ENCODE measurements at places on chromosomes 1 and 21.

DNA sequence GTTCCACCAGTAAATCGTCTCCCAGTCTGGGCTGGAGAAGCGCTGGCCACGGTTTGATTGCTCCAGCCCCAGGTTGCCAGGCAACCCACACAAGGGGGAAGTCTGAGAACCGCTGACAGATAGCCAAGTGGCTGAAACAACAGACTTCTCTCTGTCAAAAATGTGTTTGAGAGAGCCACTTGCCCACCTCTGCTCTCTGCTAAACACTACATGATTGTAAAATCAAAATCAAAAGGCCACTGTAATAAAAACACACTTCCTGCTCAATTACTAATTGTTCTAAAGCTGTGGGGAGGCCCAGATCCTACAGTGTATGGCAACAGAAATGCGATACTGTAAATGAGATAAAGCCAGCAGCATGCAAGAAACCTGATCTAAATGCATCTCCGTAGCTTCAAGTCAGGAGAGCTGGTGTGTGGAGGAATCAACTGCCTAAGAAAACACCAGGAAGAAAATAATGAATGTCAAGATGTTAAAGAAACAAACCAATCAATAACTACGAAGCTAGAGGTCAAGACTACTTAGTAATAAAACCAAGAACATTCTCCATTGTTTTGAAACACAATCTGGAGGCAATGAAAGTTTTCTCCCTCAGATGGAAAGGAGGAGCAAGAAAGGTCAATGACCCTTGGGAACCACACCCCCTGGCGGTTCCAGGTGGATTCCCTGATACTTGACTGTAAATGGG is 121.2 kb downstream of the SLC45A1 start:
- DNase-seq: no peak

DNA sequence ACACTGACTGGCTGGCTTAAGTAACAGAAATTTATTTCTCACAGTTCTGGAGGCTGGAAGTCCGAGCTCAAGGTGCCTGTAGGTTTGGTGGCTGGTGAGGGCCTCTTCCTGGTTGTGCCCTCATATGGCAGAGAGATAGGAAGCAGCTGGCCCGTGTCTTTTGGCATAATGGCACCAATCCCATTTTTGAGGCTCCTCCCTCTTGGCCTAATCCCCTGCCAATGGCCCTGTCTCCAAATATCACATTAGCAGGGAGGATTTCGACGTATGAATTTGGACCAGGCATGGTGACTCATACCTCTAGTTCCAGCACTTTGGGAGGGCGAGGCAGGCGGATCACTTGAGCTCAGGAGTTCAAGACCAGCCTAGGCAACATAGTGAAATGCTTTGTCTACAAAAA is 37.4 kb downstream of the AGPAT3 start:
- DNase-seq: no peak

DNA sequence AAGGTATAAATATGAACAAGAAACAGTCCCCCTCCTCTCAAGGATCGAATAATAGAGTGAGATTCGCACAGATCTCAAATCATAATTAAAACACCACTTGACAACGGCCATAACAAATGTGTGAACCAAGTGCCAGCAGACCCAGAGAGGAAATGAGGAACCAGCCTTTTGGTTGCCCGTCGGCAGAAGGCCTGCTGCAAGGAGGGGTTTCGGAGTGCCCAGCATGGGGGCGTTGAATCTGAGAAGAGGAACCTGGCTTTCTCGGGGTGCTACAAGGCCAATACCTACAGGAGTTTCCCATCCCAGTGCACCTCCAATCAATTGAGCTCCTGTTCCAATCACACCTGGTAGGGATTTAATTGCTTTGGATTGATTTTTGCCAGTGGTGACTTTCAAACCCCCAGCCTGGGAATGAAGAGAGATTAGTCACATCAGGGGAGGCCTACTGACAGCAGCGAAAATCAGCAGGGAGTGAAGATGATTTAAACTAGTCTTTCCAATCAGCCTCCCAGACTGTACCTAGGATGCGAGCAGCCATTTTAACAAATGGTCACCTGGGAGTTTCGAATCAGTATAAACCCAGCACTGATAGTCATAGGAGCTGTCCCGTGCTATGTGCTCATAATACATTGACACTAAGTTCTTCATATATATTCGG is 263.8 kb downstream of the KAZN start:
- DNase-seq: no peak

DNA sequence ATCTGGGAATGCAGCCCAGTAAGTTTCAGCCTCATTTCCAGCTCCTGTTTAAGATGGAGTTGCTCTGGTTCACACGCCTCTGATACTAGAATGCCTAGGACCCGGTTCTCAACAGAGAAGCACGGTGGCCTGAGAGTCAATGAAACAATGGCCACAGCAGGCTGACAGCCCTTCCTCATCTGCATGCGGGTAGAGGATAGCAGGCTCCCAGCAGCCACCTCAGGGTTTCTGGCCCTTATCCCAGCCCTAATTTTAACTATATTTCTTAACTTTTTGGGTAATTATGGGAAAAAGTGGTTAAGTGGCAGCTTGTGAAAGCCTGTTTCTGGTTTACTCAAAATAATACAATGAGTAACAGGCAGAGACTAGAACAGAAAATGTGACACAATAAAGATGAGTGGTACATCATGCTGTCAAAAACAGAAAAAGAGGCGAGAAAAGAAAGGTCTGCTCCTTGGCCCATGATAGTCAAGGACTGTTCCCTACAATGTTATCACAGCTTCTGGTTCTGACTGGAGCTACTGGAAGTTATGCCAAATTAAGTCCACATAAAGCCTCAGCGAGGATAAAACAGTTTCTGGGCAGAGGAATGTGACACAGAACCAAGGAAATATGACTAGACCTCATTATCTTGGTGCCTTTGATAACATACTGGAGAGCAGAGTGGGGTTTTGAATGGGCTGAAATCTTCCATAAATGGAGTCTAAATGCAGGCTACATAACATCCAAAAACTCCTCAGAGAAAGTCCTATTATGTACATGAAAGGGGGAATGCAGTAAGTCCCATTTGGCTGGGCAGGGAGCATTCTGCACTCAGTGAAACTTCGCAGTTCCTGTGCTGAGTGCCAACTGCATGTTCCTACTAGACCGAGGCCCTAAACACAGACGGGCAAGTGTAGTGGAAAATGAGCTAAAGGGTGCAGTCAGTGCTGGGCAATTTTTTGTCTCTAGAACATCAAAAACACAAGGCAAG is 92.1 kb downstream of the NIBAN1 start:
- DNase-seq: no peak

DNA sequence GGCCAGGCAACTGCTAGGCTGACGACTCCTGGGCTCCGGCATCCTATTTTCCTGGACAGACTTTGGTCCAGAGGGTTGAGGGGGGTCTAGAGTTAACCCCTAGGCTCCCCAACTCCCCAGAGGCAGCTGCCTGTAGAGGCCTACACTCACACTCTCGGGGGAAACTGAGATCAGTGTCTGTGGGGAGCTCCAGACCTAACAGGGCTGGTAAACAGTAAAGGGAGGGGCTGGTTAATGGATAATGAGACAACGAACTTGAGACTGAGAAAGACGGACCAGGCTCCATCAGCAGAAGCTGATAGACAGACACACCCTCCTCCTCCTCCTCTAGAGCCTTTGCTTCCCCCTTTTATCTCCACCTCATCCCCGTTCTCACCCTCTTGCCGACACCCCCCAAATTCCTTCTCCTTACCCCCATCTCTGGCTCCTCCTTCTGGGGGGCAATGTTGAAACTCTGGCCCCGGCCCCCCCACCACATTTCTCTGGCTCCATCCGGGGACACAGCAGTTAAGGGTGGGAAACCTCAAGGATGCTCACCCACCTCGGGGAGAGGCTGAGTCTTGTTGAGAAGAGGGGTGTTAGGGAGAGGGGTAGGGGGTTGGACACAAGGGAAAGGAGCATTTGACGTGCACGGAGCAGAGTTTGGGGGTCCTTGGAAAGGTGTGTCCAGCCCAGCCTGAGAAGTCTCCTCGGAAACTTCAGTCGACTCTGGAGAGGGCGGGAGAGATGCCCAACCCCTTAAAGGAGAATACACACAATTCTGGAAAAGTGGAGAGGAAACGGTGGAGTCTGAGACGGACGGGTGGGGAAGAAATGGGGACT is at the start of gene MTMR11:
Gene MTMR11, minus strand, starts transcription at position 710 of the 822 bp plus-strand sequence. Its CDS starts 232 bp downstream, at position 478.
- DNase-seq: no peak

DNA sequence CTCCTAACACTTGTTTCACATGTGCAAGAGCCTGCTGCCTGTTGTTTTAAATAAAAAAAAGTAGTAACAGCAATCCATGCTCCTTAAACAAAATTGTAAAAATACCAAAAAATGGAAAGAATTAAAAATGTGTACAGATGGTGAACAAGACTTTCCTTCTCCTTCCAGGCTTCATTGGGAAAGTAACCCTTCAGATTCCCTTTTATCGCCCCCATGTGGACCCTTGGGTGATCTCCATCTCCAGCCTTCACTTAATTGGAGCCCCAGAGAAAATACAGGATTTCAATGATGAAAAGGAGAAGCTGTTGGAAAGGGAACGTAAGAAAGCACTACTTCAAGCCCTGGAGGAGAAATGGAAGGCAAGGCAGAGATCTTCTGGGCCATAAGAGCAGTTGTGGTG is 14.2 kb downstream of the VPS13D start:
- DNase-seq: no peak

GRCh38 chr1:156602557-156602993 is 1.3 kb upstream of the GPATCH4 start:
- no peak for DNase-seq

DNA sequence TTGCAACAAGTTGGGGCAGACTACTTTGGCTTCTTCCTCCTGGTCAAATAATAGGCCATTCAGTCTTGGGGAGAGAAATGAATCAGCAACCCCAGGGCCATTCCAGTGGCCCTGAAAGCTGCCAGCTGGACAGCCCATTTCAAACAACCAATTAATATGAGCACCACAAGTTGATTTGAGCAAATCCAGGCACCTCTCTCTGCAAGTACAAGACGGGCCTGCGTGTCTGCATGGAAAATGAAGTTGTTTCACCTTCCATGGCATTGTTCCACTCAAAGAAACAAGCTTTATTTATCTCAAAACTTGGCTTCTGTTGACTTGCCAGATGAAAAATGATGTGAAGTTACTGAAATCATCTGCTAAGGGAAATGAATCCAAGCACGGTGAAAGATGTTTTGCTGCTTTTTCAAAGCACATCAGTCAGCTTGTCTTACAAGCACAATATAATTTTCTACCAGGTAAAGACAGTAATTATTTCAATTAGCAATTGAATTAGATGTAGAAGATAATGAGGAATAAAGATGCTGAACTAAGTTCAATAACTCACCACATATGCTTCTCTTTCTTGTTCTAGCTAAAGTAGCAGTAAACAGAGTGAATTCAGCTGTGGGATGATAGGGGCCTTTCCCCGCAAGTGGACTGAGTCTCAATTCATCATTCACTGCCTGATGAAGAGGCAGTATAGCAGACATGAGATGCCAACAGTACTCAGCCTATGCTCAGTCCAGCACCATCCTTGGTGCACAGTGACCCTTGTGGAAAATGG is 95.2 kb upstream of the SSX2IP start:
- DNase-seq: no peak

DNA sequence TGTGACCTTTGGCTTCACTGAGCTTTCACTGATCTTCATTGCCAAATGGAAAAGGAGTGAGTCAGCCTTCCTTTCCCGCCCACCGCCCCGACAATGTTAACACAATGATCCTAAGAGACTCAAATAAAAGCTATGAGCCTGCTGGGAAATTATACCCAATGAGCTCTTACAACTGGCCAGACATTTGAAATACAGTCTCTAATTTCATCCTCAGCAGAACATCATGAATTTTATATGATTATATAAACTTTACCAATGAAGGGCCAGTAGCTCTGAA is 252.5 kb downstream of the SIPA1L2 start:
- no peak for DNase-seq

DNA sequence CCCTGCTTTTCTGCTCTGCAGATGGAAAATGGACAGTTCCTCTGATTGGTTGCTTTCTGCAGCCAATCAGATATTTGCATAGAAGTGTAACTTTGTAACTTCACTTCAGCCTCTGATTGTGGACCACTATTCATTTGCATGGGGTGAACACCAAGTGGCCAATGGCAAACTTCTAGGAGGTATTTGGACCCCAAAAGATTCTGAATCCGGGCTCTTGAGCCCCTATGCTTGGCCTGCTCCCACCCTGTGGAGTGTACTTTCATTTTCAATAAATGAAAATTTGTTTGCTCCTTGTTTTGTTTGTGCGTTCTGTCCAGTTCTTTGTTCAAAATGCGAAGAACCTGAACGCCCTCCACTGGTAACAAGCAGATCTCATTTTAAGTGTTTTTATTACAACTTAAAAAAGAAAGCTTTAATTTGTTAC is 6.4 kb upstream of the GSTM4 start:
- DNase-seq: no peak

- no peak for DNase-seq
These were observed 9.4 kb downstream of the POFUT2 start for GRCh38 chr21:45278156-45278911.

- no peak for DNase-seq
These were observed 6.0 kb upstream of the DUSP10 start for GRCh38 chr1:221747839-221748238.

DNA sequence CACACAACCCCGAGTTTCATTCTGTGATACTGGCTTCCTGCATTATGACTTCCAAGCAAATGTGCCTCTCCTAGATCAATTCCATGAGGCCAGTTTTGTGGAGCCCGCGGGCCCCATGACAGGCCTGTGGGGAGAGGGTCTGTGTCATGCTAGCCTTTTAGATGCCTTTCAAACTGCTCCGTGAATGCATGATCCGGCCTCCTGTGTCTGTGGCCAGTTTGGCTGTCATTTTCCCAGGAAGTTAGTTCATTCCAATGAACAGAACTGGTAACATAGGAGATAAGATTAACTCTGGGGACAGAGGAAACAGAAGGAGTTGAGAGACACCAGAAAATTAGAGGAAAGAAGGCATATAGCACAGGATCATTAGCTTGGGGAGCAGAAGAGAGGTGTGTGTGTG is 3.2 kb downstream of the FNDC7 start:
- DNase-seq: no peak

- no peak for DNase-seq
These were observed 918.0 kb downstream of the LTN1 start for GRCh38 chr21:28074676-28075075.

- DNase-seq: no peak
These were observed 241.2 kb downstream of the RGS7 start for GRCh38 chr1:241115784-241116183.

DNA sequence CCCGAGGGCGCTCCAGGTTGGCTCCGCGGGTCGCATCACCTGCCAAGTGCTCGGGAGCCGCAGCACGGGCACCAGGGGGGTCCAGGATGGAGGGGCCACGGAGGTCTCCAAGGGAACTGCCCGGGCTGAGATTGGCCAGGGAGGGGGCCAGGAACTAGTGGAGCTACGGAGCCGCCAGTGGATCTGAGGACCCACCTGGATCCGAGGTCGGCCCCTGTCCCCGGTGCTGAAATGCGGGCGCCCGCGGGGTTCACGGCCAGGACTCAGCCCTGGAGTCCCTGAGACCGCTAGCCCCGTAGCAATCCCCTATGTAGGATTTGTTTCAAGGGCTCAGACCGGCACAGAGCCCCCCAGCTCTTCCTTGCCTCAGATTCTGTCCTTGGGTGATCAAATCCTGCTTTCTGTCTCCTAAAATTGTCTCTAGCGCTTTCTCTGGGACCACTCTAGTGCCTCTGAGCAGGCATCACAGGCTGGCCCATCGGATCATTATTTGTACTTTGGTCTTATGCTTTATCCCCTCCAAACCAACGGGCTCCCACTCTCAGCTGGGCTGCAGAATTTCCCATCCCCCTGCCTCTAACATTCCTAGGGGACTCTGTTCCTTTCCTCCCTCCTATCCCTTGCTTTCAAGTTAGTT is 27.3 kb downstream of the KIAA2013 start:
- DNase-seq: no peak

GRCh38 chr1:226679262-226679661 is 59.8 kb downstream of the ITPKB start:
- no peak for DNase-seq

- no peak for DNase-seq
These were observed 129.4 kb downstream of the CD247 start for GRCh38 chr1:167388976-167389375.
